Stimulated activated CD4-positive, alpha-beta T cell treated with anti-CD3 and anti-CD28 coated beads, Interleukin-1b, Interleukin-23, amount 100 ng/mL, for 24 hours (primary cell): ENCODE measurements at places on chromosomes 2 and 18.

DNA sequence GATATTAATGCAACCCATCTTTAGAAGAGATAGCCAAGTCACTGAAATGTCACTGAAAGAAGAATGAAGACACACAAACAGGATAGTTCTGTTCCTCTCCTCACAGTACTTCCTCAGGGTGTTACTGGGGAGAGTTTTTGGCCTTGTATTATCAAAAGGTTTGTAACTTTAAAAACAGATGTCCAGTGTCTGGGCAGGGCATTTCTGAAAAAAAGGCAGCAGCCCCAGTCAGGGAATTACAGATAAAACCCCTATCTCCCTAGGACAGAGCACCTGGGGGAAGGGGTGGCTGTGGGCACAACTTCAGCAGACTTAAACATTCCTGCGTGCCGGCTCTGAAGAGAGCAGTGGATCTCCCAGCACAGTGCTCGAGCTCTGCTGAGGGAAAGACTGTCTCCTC, 30.8 kb downstream of the LANCL1 start:
- DNase-seq = no peak

GRCh38 chr2:6645672-6646071, 220.0 kb downstream of the CMPK2 start:
- DNase-seq = no peak

DNA sequence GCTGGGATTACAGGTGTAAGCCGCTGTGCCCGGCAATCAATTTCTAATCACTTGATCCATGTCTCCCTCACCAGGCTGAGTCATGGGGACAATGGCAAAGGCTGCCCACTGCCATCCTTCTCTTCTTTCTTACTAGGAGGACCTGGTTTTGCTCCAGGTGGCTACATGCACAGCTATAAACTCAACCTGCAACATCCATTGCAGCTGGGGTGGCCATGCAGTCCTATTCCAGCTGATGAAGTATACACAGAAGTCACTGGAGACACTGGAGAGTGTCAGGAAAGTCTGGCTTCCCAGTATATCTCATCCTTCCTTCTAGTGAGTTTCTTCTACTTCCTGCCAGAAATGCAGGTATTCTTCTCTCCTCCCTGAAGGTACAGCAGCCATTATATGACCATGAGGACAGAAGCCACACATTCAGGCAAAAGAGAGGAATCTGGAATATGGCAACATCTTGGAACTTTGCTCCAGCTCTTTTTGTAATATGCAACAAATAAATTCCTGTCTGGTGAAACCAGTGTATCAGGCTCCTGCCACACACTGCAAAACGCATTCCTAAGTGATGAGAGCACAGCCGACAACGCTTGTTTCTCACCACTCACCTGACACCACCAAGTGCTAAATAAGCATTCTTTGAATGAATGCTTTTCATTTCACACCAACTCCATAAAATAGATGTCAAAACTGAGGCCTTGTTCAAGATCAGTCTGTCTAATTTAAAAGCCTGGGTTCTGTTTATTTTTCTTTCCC, 32.3 kb downstream of the SCTR start:
- no peak for DNase-seq

DNA sequence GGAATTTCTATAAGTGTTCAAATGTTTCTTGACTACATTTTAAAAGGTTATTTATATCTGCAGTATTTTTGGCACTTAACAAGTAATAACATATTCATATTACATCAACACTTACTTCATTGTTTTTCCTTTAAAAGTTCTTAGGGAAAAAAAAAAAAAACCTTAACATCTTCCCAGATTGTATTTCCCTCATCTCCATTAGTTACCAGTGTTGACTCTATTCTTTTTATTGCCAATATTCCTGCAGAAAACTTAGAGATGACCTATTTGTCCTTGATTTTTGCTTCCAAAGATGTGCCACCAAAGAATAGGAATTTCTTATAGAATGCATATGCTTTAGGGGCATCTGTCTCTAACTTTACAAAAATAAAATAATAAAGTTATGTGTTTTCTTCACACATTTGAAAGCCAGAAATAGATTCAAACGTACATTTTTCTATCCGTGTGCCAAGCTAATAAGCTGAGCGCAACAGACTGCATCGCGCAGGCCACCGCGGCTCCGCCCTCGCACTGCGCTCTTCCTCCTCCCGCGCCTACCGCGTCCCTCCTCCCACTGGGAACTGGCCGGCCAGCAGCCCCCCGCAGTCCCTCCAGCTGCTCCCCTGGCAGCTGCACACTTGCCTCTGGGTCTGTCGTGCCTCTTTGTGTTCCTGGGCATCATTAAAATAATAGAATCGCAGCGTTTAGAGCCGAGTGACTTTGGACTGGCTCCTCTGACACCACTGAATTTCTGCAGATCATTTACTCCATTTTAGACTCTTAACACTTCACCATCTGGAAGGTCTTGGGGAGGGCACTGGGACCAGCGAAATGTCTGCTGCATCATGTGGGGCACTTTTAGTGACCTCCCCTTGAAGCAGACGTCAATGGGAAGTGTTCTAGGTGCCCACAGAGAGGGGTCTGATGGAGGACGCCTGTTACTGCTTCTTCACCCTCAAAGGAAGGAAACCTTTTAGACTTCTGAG, 21.2 kb upstream of the NAB1 start:
- no peak for DNase-seq

GRCh38 chr2:153873052-153874048, 1.6 kb downstream of the GALNT13 start:
- no peak for DNase-seq

DNA sequence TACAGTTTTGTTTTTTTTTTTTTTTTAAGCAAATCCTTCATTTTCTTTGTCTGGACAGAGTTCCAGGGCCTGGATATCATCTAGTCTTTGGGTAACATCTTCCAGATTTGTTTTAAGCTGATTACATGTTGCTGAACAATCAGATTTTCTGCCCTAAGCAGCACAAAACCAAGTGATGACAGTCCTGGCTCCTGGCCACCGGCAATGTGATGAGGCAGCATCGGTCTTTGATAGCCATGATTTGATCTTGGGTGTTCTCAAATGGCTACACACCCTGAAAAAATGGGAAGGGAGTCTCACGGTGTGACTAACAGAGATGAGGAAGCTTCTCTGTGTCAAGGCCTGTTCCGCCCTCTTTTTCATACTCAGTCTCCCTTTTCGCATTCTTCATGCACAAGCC, 708.6 kb upstream of the ZEB2 start:
- DNase-seq = no peak

DNA sequence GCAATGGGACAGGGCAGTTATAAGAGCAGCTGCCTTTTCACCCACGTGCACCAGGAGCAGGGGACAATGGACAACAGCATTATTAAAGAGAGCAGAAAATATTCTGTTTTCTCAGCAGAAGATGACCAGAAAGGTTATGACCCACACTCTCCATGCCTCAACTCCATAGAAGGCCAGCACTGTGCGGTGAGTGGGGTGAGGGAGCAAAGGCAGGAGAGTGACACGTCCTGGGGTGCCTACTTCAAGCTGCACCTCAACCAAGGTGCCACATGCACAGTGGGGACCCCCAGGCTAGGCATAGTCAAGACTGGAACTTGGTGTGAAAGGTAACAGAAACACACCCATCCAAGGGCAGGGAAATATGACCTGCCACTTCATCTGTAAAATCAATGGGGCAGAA, 50.4 kb downstream of the POLR1A start:
- DNase-seq = no peak

DNA sequence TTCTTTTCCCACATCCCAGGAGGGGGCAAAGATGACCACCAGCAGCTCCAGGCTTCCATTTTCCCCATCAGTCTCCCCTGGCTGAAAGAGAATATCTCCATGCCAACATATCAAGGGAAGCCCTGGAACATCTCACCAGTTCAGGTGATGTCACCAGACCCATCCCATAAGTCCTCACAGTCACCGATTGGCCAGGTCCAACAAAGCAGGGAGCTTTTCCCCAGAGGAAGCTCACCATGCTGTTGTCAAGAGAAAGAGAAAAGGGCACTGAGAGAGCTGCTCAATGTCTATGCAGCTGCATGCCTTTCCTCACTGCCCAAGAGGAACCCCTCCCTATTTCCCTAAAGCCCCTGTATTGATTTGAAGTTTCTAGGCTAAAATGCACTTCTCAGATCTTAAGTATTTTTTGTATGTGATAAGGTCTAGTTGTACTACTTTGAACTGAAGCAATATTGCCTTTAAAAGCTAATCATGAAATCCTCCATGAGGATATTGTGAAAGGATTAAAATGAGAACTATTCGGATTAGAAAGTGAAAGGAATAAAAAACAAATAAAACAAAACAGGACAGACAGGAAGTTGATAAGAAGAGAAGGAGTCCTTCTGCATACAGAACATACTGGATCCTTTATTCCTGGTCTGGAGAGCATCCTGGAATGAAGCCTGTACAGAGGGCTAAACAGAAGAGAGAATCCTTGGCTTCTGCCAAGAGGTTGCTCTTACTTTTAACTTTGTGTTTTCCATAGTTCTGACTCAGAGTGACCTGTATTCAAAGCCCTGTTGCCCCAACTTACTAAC, 45.2 kb upstream of the CTIF start:
- no peak for DNase-seq

- DNase-seq = no peak
Observed at GRCh38 chr2:134261398-134262131, 7.7 kb downstream of the MGAT5 start.
